ENCODE measurements at places on chromosomes 11 and 22. TPM values are rescaled to one million over a fixed set of nuclear protein-coding genes. Genes with fewer than 3 reads are reported as not detected.

DNA sequence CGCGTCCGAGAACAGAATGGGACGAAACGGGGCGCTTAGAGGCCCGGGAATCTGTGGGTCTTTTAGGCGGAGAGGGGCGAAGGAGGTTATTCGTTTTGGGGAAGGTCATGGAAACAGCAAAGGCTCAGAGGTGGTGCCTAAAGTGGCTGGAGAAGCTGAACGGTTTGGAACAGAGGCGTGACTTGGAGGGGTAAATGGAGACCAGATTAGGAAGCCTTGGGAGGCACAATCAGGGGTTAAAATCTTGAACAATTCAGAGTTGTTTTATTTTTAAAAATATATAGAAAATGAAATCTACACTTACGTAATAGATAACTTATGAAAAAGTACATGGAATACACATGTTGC lies 247 bp upstream of the PLAAT5 start:
- no peak for DNase-seq

DNA sequence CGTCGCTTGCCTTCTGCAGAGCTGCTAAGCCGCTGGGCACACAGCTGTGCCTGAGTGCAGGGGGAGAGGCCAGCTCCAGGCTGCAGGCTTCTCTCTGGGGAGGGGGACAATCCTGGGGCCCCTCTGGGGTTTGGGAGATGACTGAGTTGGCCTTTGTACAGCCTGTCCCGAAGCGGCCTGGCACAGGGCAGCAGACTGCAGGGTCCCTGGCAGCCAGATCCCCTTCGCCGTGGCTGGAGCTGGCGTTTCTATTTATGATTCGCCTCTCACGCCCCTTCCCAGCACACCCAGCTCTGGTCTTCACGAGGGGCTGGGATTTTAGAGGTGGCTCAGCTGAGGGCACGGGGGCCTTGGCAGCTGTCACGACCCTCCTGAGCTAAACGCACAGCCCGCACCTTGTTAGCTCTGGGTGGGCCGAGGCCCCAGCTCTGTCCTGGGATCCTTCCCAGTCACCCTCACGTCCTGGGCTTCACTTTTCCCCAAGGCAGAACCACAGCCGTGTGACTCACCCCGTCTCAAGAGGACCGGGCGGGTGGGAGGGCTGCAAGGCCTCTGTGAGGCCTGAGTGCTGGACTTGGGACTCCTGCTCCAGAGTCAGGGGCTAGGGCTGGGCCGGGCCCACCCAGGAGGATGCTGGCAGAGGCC lies 18.4 kb downstream of the OSBPL5 start:
- DNase-seq, result no peak

GRCh38 chr22:50047346-50047745 lies 10.8 kb downstream of the TTLL8 start:
- no peak for DNase-seq

DNA sequence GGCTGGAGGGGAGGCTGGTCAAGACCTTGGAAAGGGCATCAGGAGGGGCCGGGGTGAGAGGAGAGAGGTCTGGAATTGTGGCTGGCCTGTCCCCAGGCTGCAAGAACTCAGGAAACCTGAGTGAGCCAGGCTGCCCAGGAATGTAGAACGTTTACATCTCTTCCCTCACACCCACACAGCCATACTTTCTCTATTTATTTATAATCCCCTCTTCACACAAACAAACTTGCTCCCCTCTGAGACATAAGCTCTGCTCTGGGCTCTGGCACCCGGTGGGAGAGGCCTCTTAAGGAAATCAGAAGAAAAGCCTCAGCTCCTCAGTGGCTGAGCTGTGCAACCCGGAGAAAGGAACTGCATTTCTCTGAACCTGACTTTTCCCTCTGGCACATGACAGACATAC lies 5.5 kb downstream of the CHRDL2 start:
- no peak for DNase-seq

GRCh38 chr11:113497066-113497910 lies 22.1 kb upstream of the DRD2 start:
- no peak for DNase-seq

GRCh38 chr22:45225732-45226502 lies 14.8 kb downstream of the KIAA0930 start:
- no peak for DNase-seq

GRCh38 chr11:115900111-115900510 lies 395.9 kb upstream of the CADM1 start:
- no peak for DNase-seq

- DNase-seq, result no peak
Observed at GRCh38 chr11:7545611-7546010, 31.8 kb downstream of the PPFIBP2 start.

- DNase-seq, result no peak
Observed at GRCh38 chr11:122954455-122954854, 27.2 kb downstream of the BSX start.

GRCh38 chr22:48156603-48157355 lies 1394.3 kb downstream of the TBC1D22A start:
- no peak for DNase-seq

DNA sequence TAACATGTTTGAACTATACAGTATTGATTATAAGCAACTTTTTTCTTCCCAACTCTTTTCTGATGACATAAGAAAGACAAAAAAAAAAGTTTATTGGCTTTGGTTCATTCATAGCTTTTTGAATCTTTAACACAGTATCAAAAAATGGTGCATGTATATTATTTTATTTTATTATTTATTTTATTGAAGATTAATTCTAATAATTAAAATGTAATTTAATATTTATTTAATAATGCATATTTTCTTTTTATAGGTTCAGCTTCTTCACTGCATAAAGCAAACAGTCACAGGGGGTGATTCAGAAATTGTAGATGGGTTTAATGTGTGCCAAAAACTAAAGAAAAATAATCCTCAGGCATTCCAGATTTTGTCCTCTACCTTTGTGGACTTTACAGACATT lies 78.8 kb downstream of the BBOX1 start:
- no peak for DNase-seq

DNA sequence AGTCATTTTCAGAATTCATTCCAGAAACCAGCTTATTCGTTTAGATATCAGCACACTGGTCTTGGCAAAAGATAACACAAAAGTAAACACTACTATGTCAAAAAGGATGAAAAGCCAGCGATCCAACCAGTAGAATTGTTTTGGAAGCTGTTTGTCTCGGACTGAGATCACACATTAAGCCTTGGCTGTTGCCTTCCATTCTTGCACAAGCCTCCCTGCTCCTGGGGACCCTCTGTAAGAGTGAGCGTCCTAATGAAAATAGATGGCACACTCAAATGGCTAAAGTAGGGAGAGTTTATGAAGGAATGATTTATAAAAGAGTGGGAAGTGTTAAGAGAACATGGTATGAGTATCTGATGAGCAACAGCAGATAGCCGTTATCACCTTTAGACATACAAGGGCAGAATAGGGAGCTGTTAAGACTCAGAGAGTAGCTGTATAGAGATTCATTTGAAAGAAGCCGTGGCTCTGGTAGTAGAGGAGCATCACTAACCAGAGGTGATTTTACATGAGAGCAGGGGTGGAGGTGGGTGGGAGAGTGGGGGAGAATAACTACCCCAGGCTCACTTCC lies 25.2 kb downstream of the PDE3B start:
- no peak for DNase-seq

DNA sequence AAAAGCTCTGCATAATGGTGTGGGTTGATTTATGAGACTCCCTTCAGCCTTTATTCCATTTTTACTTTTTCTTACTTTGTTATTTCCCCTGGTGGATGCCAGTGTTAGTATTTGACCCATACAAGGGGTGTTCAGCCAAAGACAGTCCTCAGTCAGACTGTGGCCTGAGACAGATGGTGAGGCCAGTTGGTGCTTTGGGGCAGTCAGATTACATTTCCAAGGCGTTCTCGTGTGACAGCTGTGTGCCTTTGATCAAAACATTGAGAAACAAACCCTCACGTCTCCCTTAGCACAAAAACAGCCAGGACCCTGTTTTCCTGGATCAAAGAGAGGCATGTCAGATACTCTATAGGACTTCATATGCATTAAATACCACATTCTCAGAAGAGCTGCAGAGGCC lies 31.3 kb upstream of the SLN start:
- DNase-seq, result no peak

- no peak for DNase-seq
Observed at GRCh38 chr11:9947231-9947864, 283.5 kb downstream of the SWAP70 start.

DNA sequence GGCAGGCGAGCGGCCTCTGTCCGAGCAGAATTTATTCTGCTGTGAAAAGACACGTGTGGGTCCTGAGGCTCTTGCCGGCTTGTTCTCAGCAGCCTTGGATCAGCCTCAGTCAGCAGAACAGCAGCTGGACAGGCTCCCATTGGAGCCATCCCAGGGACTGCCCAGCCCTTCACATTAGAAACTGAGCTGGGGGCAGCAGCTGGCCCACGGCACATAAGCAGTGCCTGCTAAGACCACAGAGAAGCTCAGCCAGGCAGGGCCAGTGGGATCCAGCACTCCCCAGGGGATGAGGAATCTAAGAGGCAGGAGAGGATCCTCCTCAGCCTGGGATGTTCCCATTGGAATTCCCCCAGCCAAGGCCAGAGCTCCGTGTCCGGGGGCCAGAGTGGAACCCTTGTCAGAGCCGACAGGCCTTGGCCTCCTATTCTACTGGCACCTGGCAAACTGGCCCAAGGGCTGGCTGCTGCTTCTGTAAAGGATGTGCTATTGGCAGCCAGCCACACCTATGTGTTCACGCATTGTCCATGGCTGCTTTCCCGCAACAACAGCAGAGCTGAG lies 18.2 kb downstream of the RTN4R start:
- DNase-seq, result peak; percentile 55

MDK gene
- polyA plus RNA-seq, result 141 TPM

ZBED5 gene
- polyA plus RNA-seq, result 74.9 TPM

CEP126 gene
- 3.1 TPM for polyA plus RNA-seq

SMIM35 gene
- 0.32 TPM for polyA plus RNA-seq

NCAM1 gene
- polyA plus RNA-seq, result 132 TPM

CSNK2A3 gene
- polyA plus RNA-seq, result 0.24 TPM

OR51B2 gene
- not detected for polyA plus RNA-seq

SERPING1 gene
- 88.8 TPM for polyA plus RNA-seq

DDI1 gene
- not detected for polyA plus RNA-seq
